ENCODE measurements at places on chromosomes 12 and 14.

DNA sequence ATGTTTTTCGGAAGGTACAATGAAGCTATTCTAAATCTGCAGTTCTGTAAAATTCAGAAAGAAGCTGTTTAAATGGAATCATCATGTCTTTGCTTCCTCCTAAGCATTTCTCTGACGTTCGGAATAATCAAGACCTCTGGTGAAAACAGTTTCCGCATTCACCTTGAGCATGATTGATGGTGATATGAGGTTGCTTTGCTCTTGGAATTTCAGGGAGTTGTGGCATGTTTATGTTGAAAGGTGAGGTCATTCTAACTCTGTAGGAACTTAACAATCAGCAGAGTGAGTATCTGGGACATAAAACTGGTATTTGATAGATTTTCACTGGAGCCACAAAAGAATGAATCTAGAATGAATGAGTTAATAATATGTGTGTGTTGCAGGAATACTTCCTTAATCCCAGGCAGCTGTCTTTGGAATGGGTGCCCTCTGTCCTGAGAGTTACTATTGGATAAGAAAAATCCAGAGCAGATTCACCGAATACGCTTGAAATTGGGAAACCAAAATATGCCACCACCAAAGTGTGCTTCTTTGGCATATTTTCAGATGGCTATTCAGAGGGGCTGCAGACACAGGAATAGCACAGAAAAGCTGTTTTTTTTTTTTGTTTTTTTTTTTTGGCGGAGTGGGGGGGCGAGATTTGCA, 599.1 kb downstream of the CCER1 start:
- no peak for DNase-seq

DNA sequence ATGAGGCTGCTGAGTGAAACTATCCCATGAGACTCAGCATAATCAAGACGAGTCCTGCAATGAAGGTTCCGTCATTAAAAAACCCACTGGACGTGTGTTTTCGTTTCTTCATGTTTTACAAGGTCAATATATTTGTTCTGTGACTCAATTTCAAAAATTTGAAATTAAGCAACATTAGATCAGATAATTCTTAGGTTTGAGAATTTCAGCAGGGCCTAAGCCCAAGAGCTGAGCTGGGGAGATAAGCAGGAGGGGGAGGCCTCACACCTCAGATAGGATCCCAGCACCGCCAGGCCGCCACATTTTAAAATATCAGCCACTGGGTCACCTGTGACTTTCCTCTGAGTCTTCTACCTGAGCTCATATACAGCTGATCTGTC, 13.3 kb downstream of the STX2 start:
- DNase-seq: no peak

DNA sequence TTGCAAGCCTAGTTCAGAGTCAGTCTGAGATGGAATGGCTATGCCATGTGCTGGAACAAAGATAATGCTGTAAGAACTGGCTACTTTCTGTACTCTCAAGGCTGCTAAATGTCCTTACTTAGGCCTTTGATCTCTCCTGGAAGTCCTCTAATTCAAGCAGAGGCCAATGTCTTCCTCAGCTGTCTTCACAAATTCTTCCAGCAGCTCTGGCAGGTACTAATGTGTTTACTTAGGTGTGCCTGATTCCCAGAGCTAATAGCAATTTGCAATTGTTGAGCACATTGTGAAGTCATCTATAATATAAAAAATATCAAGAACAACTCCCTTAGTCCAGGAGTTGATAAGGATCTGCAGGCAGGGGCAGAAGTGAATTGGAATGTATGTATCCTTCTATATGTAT, 3.8 kb upstream of the MYF5 start:
- DNase-seq: no peak

- DNase-seq: no peak
Observed at GRCh38 chr12:48681399-48681709, 684 bp downstream of the KANSL2 start.

DNA sequence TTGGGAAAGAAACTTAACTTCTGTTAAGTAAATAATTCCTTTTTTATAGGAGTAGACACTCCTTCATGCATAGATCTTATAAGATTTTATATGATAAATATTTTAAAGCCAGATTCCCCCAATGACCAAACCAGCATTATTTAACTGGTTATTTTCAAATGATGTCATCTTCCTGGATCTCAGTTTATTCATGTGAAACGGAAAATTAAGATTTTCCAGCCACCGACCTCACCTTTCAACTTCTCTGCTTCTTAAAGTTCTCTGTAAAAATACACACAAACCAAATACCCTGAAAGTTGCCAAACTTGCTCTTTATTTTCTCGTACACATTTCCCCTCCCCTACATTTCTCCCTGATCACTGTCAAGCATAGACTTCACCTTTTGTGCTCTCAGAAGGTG, 364.2 kb downstream of the GALC start:
- DNase-seq: no peak

DNA sequence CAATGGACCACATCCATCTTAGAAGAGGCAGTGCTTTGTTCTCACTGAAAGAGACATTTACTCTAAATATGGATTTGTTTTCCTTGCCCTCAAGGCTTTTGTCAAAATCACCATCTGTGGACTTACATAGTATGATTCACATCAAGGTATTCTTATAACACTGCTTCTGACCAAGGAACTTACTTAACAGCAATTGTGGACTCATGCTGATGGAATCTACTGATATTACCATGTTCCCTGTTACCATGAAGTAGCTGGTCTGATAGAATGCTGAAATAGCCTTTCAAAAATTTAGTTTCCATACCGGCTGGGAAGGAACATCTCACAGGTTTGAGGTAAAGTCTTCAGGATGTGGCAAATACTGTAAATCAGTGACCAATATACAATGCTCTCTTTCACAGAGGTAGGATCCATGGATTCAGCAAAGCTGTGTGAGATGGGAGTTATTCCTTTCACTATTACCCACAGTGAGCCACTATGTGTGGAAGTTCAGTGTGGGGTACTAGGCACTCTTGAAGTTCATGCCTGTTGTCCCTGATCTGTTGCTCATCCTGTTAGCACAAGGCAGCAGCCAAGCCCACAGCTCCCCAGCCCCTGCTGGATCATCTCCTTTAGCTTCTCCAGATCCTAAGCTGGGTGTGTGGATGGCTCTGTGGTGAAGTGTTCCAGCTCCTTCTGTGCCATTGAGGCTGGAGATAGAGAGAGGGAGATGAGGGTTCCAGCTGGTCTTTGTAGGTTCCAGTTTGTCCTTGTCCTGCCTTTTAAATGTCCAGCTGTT, 126.4 kb downstream of the ATP23 start:
- no peak for DNase-seq

GRCh38 chr12:122099856-122100255, 21.3 kb downstream of the MLXIP start:
- DNase-seq: no peak

GRCh38 chr12:10617863-10618262, 4.5 kb upstream of the MAGOHB start:
- DNase-seq: no peak

GRCh38 chr14:56304456-56304855, 186.2 kb downstream of the PELI2 start:
- no peak for DNase-seq

DNA sequence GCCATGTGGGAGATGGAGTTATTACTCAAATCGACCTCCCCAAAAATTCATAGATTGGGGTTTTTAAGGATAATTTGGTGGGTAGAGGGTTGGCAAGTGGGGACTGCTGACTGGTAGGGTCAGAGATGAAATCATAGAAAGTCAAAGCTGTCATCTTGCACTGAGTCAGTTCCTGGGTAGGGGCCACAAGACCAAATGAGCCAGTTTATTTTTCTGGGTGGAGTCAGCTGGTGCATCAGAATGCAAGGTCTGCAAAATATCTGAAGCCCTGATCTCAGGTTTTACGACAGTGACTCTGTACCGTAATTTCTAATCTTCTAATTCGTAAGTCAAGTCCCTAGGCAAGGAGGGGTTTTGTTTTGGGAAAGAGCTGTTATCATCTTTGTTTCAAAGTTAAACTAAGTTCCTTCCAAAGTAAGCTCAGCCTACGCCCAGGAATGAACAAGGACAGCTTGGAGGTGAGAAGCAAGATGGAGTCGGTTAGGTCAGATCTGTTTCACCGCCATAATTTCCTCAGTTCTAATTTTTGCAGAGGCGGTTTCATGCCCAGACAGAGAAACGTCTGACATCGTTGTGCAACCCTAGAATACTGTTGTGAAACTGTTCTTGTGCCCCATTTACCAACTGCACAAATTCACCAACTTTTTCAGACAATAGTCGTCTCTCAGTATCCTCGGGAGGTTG, 104.5 kb upstream of the SFSWAP start:
- no peak for DNase-seq

GRCh38 chr12:102167821-102168604, 29.6 kb downstream of the PMCH start:
- no peak for DNase-seq
